ENCODE measurements at places on chromosomes 3 and 15.

DNA sequence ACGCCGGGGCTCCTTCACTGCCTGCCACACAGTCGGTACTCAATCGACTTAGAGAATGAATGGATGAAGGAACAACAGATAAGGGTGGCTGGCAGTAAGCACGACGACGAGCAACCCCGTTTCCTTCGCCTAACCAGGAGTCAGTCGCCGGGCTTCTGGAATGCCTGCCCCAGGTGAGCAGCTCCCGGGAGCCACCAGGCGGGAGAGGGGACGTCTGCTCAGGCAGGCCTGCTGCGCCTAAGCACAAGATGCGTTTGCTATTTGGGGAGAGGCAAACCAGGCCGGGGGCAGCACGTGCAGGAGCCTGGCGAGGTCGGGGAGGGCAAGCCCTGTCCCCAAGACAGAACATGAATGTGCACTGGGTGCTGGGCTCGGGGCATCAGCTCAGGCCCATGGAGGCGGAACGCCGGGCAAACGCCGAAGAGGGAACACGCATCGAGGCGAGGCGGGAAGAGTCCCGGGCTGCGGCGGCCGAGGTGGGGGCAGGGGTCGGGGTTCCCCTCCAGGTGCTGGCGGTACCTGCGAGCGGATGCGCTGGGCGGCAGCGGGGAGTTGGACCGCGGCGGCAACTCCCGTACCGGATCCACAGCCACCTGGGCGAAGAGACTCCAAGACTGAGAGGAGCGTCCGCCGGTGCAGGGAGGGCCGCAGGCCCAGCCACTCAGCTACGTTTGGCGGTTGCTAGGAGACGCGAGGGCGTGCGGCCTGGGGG lies at the start of gene CFAP92:
Gene CFAP92, minus strand, starts transcription at position 616 of the 712 bp plus-strand sequence. CDS start 772 bp downstream, outside the sequence.
- peak; percentile 92 for DNase-seq

DNA sequence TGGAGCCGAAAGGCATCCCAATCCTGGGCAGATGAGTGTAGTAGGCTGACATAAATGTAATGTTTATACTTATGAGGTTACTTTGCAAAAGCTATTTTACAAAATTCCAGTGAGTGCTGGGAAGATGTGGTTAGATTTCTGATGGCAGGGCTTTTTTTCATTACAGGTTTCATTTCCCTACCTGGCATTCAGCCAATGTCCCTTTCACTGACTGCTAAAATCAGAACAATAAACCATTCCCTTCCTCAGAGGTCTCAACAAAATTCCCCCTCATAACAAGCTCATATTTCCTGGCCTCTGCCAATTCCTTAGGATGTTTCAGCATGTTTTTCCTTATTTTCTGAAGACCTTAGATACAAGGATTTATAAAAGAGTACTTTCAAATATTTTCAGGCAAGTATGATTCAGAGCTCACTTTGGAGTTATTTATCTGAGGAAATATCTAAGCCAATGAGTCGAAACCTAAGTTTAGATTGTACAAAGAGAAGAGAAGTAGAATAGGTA lies 40.9 kb upstream of the CCDC80 start:
- DNase-seq: no peak

GRCh38 chr15:65913631-65914199 lies 44.4 kb downstream of the RAB11A start:
- no peak for DNase-seq

DNA sequence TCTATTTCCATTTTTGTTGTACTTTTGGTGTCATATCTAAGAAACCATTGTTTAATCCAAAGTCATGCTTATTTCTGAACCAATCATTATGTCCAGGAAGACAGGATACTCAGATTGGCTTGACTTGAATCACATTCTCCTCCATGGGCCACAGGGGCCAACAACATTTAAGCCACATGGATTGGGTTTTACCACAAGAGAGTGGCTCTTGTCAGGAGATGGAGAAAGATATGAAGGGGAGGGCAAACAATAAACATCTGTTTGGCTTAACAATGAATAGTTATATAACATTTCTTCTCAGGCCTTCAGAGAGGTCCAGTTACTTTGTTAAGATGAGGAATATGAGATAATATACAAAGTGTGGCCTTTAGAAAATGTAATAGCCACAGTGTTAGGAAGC lies 44.6 kb downstream of the GXYLT2 start:
- no peak for DNase-seq

DNA sequence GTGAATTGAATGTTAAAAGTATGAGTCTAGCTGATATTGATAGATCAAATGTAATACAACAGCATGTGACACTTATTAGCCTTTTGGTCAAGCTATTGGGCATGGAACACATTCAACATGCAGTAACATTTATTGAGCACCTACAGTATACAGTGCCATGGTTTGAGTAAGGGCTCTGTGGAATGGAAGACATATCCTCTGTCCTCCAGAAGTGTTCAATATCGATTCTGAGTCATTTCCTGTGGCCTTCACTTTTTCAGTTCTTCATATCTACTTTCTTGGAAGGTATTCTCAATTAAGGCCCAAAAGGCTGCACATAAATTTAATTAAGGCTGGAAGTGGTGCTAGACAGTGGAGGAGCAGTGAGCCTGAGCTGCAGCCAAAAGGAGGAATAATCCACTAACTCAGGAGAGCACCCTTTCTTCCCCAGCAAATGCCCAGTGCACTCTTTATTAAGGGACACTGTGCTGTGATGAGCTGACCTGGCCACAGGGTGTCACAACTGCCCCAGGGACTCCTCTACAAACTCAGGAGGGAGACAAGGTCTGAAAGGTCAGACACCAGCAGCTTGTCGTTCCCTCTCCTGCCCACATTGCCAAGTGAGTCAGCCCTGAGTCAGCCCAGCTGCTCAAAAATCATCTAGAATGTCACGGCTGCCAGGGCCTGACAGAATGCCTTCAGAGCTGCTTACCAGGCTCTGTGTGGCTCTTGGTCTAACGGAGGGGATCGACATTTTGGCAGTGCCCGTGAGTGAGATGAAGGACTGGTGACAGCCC lies 544.8 kb downstream of the AGBL1 start:
- DNase-seq: peak; percentile 31

GRCh38 chr3:194176274-194176991 lies 40.5 kb downstream of the HES1 start:
- no peak for DNase-seq

DNA sequence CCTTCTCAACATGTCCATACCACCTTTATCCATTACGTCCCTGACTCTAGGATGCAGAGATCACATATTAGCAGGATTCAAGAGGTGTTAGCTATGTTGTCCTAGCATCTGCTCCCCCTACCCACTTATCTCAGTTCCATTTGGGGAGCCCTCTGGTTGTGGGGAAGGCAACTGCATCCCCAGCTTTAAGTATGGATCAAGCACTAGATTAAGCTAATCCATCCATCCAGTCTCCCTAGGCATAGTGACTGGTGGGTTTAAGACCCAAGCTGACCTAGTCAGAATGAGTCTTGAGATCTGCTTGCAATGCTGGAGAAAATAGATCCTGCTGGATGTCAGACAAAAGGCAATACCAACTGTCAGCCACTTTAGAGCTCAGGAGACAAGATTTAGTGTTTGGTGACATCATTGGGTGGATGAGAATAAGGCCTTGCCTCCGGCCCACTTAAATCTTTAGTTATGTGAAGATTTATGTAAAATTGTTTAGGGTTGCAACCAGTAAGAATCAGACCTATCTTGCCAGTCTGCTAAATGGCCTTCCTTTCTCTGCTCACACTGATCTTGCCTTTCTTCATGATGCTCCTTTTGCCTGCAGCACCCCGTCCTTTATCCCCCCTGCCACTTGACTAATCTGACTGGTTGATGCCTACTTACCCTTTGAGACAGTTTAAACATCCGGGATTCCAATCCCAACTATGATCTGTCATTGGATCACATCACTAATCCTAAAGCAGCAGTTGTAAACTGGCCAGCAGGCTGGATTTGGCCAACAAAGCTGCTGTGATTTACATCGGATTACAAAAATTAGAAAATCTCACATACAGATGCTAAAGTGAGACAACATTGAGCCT lies 2.1 kb upstream of the ISY1 start:
- no peak for DNase-seq

DNA sequence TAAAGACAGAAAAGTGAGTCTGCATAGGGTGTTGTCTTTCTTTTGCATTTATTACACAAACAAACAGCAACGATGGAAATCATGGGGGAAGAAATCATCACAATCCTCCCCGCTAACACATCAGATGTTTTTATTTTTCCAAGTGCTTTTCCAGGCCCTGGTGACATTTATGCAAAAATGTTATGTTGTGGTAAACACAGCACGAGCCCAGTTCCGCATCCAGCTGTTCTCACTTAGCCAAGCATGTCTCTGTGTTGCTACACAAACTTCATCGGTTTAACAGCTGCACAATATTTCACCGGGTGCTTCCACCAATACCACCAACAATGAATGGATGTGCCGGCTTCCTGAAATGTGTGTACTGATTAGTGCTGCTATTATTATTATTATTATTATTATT lies 53.7 kb upstream of the ABHD17C start:
- DNase-seq: no peak

DNA sequence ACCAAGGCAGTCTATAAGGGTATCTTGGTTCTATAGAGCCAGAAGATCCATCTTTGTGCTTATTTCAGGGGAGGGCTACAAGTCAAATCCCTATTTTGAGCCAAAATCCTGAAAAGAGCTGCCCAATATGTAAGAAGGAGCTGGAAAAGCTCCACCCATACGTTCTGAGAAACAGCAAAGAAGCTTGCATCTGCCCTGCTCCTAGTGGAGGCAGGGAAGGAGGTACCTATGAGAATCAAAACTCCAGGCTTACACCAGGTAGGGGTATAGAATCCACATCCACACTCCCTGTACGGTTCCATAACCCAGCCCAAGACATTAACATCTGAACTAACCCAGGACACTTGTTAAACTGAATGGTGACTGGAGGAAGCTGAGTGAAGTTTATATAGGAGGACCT lies 30.0 kb downstream of the PHC3 start:
- no peak for DNase-seq

DNA sequence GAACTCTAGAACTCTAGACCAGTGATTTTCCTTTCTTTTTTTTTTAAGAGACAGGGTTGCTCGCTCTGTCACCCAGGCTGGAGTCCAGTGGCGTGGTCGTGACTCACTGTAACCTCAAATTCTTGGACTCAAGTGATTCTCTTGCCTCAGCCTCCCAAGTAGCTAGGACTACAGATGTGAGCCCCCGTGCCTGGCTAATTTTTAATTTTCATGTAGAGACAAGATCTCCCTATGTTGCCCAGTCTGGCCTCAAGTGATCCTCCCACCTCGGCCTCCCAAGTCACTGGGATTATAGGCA lies 359.6 kb downstream of the SHQ1 start:
- no peak for DNase-seq

- no peak for DNase-seq
Observed at GRCh38 chr3:68751888-68752287, 180.5 kb downstream of the TAFA4 start.

DNA sequence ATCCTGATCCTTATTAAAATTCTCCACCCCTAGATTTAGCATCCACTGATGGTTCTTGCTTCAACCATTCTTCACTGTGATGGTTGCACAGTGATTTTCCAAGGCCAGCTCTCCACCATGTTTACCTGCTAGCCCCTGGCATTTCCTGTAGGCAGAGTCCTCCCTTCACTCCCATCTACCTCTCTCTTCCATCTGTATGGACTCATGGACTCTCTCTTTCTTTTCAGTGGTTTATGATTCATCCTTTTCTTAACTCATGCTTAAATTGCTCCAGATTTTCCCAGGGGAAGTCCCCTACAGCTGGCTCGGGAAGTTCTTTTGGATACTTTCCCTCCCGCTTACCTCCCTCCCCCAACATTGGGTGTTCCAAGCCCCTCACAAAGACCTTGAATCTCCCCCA lies 18.7 kb downstream of the TGM4 start:
- no peak for DNase-seq

GRCh38 chr3:39387411-39387975 lies 4.3 kb downstream of the SLC25A38 start:
- no peak for DNase-seq

DNA sequence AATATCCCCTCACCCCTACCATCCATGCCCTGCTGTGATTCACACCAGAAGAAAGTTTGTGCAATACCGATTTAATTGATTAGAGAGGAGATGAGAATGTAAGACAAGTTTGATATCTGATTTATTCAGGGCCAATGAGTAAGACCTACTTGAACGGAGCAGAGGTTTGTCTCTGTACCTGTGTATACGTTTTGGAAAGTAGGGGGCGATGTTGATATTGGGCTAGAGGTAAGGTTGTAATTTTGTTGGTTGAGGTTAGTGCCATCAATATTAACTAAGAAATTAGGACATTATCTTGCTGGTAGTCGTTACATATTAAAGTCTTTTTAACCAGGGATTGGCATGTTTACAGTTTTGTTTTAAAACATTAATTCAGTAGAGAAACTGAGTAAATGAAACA lies 20.5 kb downstream of the EAF2 start:
- no peak for DNase-seq

GRCh38 chr3:142088522-142088921 lies 60.8 kb downstream of the TFDP2 start:
- no peak for DNase-seq

- no peak for DNase-seq
Observed at GRCh38 chr3:155079746-155080487, at the start of gene MME. MME (plus strand) TSS chr3:155080319; CDS start chr3:155084168, 3,849 bp downstream.

Data from CD4-positive, alpha-beta T cell treated with Interferon gamma for 1 hour (primary cell).